ENCODE measurements at places on chromosomes 4 and X.

DNA sequence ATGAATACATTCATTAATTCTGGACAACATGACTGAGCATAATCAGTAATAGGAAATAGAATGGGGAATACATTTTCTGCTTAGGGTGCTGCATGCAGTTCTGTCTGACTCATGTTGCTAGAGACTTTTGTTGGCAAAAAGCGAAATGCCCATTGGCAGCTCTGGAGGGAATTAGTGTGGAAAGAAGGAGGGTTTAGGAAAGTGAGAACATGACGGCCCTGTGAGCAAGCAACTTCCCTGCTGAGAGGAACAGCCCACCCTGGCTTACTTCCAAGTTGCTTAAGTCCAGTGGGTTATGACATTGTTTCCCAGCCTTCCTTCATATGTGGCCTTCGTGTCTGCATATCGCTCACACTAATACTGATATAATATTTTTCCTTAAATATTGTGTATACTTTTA is 13.8 kb downstream of the MAD2L1 start:
- DNase-seq: no peak

GRCh38 chr4:148573296-148573695 is 131.1 kb upstream of the NR3C2 start:
- no peak for DNase-seq

GRCh38 chr4:113682730-113683537 is 78.6 kb downstream of the CAMK2D start:
- DNase-seq: peak; percentile 58

GRCh38 chr4:91754716-91755115 is 549.0 kb upstream of the GRID2 start:
- no peak for DNase-seq
